Activated naive CD4-positive, alpha-beta T cell (primary cell): ENCODE measurements at places on chromosomes 16 and 17.
A peak's percentile ranks its signal among the peaks of the same experiment; 100 is the strongest.

DNA sequence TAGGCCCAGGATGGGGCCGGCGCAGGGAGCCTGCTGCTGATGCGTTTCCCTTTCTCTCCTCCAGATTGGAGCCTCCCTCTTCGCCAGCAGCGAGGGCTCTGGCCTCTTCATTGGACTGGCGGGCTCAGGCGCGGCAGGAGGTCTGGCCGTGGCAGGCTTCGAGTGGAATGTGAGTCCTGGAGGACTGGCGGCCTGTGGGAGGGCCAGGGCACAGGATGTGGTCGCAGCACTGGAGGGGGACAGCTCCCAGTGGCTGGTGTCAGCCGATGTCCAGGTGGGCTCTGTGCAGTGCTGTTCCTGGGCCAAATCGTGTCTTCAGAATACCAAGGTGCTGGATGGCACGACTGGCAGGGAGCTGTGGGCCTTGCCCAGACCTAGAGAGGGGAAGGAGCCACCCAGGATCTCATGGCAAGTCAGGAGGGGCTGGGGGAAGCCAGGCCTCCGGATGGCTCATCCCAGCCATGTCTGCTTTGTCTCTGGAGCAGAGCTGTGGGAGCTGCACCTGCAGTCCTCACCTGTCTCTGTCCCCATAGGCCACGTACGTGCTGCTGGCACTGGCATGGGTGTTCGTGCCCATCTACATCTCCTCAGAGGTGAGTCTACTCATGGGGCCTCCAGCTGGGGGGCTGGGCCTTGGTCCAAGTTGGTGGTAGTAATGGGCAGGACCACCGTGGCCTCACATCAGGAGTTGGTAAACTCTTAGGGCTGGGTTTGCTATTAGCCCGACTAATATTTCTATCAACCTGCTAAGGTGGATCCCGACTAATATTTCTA, 7.3 kb downstream of the SLC5A10 start:
- DNase-seq = no peak

DNA sequence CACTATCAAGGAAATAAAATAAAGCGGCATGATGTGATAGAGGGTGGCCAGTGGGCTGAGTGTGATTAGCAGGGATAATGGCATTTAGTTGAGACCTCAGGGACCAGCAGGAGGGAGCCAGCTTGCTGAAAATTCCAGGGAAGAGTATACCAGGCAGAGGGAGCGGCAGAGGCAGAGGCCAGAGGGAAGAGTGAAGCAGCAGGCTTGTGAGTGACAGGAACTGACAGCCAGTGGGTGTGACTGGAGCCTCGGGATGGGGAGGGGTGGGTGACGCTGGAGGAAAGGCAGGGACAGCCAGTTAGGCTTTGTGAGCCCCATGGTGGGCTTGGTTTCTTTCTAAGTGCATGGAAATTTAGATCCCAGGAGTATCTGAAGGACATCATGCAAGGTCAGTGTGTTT, 209.7 kb upstream of the CACNG3 start:
- DNase-seq = no peak

GRCh38 chr16:89055894-89056555, 37.6 kb upstream of the ACSF3 start:
- no peak for DNase-seq

DNA sequence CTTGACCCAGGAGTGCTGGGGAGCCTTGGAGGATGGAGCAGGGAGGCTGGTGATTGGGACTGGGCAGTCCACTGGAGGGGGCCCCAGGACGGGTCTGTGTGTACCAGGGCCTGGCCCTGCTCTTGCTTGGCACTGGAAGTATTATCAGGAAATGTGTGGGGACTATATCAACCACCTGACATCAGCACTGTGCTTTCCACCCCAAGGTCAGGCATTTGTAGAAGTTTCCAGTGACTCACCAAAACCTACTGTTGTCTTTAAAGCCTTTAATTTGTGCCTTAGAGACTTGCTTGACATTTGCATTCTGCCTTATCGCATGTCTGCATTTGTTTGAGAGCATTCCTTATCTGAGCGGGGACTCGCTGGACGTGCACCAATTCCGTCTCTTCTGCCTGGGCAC, 323.1 kb downstream of the FOXL1 start:
- DNase-seq = no peak

- DNase-seq = peak; percentile 40
These were observed 504 bp downstream of the SRSF1 start for GRCh38 chr17:58006560-58006923.

DNA sequence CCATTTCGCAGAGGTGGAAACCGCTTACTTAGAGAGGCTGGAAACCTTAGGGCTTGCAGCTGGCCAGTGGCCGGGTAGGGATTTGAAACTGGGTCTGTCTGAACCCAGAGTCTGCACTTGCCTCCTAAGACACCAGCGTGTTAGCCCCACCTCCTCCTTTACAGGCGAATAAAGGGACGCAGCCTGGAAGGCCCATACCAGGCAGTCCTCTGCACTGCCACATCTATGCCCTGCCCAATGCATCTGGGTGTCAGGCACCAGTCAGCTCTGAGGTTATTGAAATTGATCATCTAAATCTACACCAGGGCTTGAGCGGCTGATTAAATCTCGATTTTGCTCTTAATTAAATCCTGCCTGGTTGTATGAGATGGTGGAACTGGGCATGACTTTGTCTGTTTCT, 19.9 kb upstream of the NAGS start:
- DNase-seq = no peak

GRCh38 chr16:53563426-53563825, 60.4 kb upstream of the AKTIP start:
- DNase-seq = no peak

- DNase-seq = no peak
These were observed 309.7 kb upstream of the DYNLRB2 start for GRCh38 chr16:80231121-80231520.

DNA sequence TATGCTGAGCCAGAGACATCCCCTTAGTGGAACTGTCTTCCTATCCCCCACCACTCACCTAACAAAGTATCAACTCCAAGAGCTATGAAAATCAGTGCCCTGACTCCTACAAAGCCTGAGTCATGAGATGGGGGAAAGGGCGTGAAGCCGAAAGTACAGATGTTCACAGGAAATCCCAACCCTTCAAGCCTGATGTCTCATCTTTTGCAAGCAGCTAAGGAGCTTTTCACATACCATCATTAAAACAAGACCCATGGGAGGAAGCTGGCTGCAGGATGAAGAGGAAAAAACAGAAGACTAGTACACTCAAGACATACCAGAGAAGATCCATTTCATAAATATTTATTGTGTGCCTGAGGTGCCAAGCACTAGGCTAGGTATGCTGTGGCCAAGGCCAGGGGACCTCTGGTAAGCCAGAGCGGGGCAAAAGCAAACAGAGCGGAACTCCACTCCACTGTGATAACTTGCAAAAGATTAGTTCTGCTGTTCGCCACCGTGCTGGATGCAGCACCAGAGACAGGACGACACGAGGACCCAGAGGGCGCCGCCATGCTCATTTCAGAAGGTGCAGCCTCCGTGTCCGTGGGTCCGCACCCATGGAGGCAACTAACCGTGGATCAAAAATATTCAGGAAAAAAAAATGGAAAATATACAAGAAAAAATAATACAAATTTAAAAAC, 4.5 kb upstream of the MNT start:
- no peak for DNase-seq

GRCh38 chr16:24543949-24544348, 4.6 kb downstream of the RBBP6 start:
- no peak for DNase-seq

DNA sequence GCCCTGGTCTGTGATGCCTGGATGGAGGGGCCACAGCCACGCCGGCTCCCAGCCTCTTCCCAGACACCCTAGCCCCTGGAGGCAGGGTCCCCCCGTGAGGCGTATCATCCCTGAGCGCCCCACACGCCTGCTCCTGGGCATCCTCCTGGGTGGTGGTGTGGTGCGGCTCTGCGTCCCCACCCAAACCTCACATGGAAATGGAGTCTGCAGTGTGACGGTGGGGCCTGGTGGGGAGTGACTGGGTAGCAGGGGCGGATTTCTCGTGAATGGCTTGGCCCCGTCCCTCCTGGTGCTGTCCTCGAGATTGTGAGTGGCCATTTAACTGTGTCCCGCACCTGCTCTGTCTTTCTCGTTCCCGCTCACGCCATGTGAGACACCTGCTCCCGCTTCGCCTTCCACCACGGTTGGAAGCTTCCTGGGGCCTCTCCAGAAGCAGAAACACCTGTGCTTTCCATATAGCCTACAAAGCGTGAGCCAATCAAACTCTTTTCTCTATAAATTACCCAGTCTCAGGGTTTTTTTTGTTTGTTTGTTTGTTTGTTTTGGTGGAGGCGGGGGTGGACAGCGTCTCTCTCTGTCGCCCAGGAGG, 5.9 kb upstream of the SSTR5 start:
- DNase-seq = no peak

DNA sequence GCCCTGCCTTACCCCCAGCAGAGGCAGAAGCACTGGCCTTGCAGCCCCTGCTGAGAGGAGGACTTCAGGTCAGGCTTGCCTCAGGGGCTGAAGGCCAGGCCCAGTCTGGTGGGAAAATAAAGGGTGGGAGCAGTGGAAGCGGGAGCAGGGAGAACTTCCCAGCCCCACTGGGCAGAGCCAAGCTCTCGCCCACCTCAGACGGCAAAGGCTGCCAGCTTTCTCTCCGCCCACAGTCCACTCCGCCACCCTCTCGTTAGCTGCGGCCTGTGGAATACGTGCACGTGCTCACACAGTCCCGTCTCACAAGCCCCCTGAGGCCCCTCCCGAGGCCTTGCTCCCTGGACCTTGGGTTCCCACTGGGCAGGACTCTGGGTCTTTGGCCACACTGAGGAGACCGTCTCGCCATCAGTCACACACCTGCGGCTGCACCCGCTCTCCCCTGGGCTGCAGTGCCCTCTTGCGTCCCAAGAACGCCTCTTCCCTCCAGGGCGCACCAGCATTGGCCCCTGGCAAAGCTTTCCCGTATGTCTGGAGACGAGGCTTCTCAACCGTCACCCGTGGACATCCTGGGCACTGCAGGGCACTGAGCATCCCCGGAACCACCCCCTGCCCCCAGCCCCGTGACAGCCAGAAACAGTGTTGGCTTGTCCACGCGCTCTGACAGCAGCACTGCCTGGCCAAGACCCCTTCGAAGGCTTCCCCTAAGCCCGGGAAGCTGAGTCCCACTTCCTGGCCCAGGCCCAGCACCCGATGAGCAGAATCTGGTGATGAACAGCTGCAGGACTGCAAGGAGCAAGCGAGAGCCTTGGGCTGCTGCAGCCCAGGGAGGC, 8.3 kb downstream of the MRPL28 start:
- DNase-seq = peak; percentile 44

DNA sequence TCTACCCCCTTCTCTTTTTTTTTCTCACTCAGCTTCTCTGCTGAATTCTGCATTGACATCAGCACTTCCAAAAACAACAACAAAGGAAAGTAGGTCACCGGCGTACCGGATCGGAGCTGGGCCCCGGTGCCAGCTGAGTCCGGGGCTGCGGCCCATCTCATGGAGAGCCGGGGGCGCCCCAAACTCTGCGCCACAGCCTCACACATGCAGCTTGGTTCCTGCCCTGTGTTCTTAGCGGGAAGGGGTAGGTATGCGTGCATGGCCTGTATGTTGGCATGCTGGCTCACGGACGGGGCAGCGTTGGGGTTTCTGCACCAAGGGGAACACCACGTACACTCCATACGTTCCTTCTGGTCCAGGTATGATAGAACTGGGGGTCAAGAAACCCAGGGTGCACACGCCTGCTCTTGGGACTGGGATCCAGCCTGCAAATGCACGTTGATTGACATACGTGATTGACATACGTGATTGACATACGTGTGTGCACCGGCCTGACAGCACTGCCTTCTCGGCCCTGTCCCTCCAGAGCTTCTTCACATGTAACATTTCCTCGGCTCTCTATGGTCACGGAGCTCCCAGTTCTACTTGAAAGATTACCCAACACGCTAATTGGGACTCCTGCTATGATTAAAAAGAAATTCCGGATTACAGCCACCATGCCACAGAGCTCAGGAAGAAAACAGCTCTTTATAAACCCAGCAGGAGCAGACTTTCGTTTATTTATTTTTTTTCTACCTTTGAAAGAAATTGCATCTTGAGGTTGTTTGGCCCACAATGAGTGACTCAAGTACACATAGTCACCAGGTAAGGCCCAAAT, 88.7 kb downstream of the RPA1 start:
- DNase-seq = no peak

DNA sequence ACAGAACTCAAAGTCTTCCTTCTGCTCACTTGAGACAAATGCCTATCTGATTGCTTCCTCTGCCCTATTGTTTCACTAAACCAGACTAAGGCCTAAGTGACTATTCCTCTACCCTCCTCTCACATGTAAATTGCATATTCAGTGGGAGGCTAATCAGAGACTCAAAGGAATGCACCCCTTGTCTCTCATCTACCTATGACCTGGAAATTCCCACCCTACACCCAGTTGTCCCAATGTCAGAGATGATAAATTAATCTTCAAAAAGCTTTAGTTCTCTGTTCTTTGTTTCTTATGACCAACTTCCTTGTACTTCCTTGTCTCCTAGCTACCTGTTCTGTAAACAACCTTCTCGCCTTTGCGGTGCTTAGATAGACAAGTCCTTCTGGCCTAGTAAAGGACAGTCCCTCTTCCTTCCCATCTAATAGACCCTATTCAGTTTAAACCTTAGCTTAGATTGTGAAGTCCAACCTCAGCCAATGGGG, 76.0 kb downstream of the EMP2 start:
- no peak for DNase-seq
